ENCODE measurements at places on chromosomes 5 and 9.

GRCh38 chr9:126377536-126377935, 50.9 kb downstream of the MVB12B start:
- DNase-seq: no peak

DNA sequence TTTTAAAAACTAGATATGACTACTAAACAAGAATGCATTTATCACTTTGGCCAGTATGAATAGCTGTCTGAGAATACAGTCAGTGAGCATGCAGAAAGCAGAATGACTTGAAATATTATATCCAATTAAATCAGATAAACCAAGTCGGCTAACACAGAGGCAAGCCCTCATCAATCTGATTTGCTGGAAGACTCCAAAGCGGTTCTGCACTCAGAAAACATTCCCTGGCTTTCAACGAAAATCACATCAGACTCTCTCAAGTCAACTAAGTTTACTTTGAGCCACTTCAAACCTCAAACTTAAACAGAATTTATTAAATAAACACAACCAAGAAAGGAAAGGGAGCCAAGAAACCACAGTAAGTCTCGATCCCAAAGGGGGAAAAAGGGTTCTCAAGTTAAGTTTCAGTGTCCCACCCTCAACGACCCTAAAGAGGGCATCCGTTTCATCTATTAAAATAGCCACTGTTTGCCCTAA, 1.4 kb downstream of the MYO10 start:
- no peak for DNase-seq

DNA sequence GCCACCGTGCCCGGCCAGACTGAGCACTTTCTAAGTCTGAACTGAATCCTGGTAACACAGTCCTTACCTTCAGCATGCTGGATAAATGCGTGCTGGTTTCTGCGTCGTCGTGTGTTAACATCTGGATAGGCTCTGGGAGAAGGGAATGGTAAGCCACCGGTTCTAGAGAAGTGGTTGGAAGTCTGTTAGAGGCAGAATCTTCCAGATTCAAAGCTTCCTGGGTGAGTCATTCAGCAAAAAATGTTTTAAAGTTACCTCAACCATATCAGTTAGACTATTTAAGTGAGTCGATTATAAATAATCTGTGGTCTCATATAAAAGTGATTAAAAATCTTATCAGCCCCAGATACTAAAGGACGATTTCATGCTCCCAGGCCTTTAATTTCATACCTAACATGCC, 256.5 kb upstream of the NFIL3 start:
- DNase-seq: no peak

DNA sequence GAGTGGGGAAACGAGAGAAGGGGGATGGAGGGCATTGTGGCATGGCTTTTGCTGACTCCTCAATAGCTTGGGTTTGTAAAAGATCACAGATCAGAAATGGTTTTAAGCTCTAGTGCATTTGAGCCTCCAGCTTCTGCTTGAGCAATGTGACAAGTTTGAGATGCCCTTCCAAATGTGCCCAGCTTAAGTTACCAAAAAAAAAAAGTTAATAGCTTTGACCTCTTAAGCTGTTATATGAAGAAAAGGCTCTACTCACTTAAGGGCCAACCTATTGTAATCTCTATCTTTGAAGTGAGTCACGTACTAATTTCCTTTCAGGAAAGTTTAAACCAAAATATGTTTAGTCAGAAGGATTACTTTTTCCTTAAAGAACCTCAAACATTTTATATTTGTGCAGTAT, 428.8 kb upstream of the ACTBL2 start:
- no peak for DNase-seq

GRCh38 chr9:125700791-125701190, 6.2 kb downstream of the MAPKAP1 start:
- DNase-seq: peak; percentile 27

Measured in stimulated activated CD4-positive, alpha-beta T cell treated with anti-CD3 and anti-CD28 coated beads, Interleukin-15, amount 100 ng/mL, for 48 hours (primary cell).